ENCODE measurements at places on chromosomes 7 and 10.
A peak's percentile ranks its signal among the peaks of the same experiment; 100 is the strongest.

GRCh38 chr7:151679071-151679708 is 159.5 kb upstream of the RHEB start:
- DNase-seq, result no peak

DNA sequence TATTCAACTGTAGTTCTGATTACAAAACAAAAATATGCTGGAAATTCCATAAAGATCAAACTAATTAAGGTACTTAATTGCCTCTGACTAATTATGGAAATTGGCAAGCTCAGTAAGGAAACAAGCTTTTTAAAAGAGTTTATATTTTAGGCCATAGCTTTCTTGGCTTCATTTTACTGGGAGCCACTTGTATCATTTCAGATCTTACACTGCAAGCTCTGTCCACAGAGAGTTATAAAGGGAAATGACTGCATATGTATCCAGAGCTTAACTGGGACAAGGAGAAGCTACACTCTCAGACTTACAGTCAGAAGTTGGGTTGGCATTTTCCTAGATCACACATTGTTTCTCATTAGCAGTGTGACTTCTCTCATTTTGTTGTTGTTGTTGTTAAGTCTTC is 92.4 kb downstream of the LRRN3 start:
- DNase-seq, result no peak

DNA sequence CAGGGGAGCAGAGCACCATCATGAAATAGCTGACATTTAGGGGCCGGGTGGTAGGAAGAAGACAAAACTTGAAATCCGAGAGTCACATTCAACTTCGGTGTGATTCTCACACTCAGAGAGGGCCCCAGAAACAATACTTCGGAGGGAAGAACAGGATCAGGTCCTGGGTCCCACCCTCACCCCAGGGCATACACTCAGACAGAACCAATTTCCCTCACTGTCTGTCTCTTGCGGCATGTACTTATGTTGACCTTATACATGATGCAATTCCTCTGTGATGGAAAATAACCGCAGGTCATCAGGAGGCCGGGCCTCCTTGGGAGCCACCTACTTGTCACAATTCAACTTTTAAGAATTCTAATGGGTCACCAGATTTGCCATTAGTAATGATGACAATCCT is 26.3 kb upstream of the HMX3 start:
- DNase-seq, result no peak

DNA sequence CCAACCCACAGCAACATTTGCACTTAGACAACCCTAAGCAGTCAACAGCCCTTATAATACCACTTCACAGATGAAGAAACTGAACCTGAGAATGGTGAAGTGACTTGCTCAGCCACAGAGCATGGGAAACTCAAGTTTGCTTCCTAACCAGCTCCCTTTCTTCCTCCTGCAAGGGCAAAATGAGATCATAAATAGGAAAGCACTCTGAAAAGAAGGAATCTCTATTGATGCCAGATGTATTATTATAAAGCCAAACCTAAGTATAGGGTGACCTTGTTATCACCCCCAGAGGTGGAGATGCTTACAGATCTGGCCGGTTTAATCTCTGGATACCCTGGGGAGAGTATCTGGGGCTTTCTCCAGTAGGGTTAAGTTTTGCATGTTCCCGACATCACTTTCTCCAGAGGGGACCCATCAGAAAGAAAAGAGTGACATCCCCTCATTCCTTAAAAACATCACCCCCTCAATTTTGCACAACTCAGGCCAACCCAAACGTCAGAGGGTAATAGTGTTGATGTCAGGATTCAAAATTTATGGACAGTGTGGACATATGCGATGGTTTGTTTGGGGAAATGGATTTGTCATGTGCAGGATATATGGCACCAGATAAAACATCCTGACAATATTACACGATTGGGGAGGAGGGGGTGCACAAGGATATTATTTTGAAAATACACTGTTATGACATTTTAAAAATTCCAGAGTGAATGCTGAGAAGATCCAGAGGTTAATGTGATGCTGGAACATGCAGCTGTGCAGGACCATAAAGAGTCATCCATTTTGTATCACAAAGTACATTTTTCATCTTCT is 24.0 kb upstream of the XPNPEP1 start:
- no peak for DNase-seq

- no peak for DNase-seq
Measured at GRCh38 chr10:132527339-132528063, 10.1 kb upstream of the INPP5A start.

GRCh38 chr10:106467506-106467905 is 697.0 kb downstream of the SORCS1 start:
- DNase-seq, result no peak

DNA sequence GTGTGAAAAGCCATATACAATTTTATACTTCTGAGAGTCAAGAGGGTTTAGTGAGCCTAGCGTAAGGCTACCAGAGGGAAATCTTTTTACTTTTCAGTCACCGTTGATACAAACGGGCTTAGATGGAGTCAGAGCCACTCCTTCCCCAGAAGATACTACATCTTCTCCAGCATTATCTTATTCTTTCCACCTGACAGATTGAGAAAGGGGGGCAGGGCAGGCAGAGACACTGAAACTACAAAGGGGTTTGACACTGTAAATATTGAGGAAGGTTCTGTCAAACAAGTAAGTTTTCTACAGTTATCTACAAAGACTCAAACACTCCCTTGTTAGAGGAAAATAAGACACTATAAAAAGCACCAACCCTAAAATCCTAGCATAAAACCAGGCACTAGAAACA is 100.0 kb downstream of the RELN start:
- no peak for DNase-seq

GRCh38 chr10:4943821-4944220 is 19.4 kb upstream of the AKR1C1 start:
- DNase-seq, result no peak

DNA sequence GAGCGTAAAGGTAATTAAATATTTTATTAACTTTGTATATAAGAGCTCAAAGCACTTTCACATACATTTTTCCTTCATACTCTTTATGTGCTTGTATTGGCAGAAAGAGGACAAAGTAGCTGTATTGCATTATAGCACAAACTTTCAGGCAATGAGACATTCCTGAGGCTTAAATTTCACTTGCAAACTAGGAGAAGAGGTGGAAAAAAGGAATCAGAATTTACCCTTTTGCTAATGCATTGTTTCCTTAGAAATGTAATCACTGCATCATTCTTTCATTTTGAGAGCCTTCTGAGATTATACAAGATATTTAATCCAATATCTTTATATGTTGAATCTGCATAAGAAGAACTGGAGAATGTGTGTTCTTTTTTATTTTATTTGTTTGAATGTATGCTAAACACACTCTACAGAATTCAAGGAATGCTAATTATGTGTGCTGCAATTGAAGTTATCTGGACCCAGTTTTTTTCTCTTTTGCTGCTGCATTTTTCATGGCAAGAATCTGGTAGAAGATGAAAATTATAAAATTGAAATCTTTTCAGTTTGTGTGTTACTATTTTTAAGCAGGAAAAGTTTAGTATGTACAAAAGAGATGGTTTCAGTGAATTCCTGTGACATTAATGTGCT is 185.1 kb downstream of the NXPH1 start:
- DNase-seq, result no peak

DNA sequence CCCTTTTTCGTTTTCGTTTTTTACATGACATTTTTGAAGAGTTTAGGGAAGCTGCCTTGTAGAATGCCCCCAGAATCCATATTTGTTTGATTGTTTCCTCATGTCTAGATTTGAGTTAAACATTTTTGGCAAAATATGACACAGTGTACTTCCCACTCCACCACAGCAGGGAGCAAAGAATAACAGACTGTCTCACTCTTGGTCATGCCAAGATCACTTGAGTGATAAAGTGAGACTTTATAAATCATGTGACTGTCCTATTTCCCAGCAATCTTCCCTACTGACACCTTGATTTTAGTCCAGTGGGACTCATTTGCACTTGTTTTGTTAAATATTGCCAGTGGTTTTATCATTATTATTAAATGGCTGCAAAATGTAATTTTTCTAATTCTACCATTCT is 44.4 kb upstream of the USP6NL start:
- DNase-seq, result peak; percentile 31

GRCh38 chr7:2821842-2822507 is 22.1 kb downstream of the GNA12 start:
- no peak for DNase-seq

GRCh38 chr10:69974551-69975155 is 78.0 kb upstream of the MACROH2A2 start:
- DNase-seq, result no peak

GRCh38 chr7:135459951-135460567 is 49.8 kb downstream of the CNOT4 start:
- DNase-seq, result no peak

DNA sequence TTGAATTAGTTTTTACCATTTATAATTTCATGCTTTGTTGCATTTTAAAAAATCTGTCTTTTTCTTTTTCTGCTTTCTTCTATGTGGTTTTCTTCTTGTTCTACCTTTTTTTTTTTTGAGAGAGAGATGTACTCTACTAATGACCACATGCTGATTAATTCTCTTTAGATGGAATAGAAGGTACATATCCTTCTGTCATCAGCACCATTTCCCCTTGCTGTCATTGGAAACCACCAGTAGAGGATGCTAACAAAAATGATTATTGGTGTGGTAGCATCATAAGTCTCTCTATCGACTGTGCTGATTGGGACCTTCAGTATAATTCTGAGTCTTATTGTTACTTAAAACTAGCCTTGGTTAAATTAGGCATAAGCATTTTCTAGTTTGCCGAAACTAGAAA is 3.6 kb downstream of the ZEB1 start:
- DNase-seq, result peak; percentile 58

DNA sequence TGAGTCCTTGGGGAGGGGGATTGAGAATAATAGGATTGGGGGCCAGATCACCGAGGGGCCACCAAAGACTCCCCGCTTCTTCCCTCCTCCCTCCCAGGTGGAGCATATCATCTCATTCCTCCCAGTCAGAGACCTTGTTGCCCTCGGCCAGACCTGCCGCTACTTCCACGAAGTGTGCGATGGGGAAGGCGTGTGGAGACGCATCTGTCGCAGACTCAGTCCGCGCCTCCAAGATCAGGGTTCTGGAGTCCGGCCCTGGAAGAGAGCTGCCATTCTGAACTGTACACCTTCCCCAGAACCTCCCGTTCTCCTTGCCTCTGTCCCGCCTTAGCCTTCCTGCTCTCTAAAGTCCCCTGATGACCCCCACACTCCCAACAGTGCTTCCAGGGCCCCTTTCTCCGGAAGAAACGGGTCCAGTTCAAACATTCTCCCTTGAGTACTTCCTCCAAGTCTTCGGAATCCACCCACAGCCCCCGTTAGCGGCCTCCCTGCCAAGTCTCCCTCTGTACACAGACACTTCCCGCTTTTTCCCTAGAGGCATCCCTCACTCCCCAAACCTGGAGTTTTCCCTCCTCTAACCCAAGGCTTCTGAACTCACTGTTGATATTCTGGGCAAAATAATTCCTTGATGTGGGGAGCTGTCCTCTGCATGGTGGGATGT is 4.1 kb downstream of the FBXO24 start:
- DNase-seq, result no peak

- DNase-seq, result no peak
Measured at GRCh38 chr10:70832852-70833528, 17.2 kb downstream of the SGPL1 start.
